ENCODE measurements at places on chromosomes 6 and 20. TPM values are rescaled to one million over a fixed set of nuclear protein-coding genes. Genes with fewer than 3 reads are reported as not detected.

Gene NKAIN4
- total RNA-seq = 14.7 TPM

Gene CHRNA4
- total RNA-seq = 6.9 TPM

Gene RING1
- 24.5 TPM for total RNA-seq

Gene ADGRG6
- 9.8 TPM for total RNA-seq

Gene WFDC12
- total RNA-seq = not detected

Gene SPACA1
- not detected for total RNA-seq

Gene PREP
- 33.0 TPM for total RNA-seq

Gene ERVFRD-1
- total RNA-seq = not detected

Gene VSX1
- total RNA-seq = not detected

Gene C4B
- 9.0 TPM for total RNA-seq

Gene TAAR9
- total RNA-seq = 0.41 TPM
